8988T (cell line): ENCODE measurements at places on chromosomes 7 and 10.

GRCh38 chr7:155326385-155326784, 28.7 kb downstream of the INSIG1 start:
- no peak for DNase-seq

DNA sequence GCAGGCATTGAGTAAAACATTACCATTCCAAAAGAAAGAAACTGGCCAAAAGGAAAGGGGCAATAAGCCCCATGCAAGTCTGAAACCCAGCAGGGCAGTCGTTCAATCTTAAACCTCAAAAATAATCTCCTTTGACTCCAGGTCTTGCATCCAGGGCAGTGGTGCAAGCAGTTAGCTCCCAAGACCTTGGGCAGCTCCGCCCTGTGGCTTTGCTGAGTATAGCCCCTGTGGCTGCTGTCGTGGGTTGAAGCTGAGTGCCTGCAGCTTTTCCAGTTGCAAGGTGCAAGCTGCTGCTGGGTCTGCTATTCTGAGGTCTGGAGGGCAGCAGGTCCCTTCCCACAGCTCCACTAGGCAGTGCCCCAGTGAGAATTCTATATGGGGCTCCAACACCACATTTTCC, 580.1 kb upstream of the AUTS2 start:
- DNase-seq, result no peak

- DNase-seq, result no peak
Measured at GRCh38 chr10:119350502-119351097, 143.2 kb downstream of the GRK5 start.

DNA sequence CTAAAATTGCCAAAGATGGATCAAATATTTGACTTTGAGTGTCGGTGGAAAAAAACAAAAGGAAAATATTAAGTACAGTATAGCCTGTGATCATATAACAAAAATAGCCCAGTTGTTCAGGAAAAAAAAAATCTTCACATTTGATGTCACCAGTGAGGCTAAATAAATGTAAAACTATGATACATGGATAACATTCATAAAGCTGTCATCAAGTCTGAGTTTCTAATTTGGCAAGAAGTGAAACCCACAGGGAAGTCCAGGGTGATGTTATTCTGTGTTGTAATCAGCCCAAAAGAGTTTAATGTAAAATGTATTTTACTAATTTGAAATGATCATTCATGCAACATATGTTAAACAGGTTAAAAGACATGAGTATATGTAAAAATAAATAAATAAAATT, 908.0 kb downstream of the PCDH15 start:
- DNase-seq, result no peak
